ENCODE measurements at places on chromosomes 2 and 18. TPM values are rescaled to one million over a fixed set of nuclear protein-coding genes. Genes with fewer than 3 reads are reported as not detected.

DNA sequence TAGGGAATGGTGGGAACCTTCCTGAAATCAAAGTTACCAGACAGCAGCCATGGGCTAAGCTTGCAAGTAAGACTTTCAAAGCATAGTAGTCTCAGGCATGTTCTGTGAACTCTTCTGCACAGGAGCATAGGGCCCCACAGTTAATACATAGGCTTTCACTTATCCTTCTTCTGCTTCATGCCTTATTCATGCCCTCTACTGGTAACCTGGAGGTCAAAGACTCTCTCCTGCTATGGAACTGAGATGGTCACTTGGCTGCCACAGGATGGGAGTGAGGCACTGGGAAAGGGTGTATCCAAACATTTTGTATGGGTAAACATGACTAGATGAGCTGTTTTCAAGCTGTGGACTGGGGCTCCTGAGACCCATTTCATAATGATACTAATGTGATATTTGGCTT is 49.1 kb upstream of the ZNF638 start:
- no peak for DNase-seq

GRCh38 chr2:46803547-46803878 is 112.1 kb downstream of the MCFD2 start:
- no peak for DNase-seq

- DNase-seq = peak; percentile 52
Measured at GRCh38 chr2:216215658-216216390, 106.7 kb downstream of the XRCC5 start.

- no peak for DNase-seq
Measured at GRCh38 chr2:27255660-27256059, 7.2 kb downstream of the SLC30A3 start.

Gene CRYGD
- polyA plus RNA-seq = 0.27 TPM

Gene FAM237A
- 0.18 TPM for polyA plus RNA-seq
